Head of caudate nucleus (tissue), 42 donors: ENCODE measurements at places on chromosomes 1 and 21.

DNA sequence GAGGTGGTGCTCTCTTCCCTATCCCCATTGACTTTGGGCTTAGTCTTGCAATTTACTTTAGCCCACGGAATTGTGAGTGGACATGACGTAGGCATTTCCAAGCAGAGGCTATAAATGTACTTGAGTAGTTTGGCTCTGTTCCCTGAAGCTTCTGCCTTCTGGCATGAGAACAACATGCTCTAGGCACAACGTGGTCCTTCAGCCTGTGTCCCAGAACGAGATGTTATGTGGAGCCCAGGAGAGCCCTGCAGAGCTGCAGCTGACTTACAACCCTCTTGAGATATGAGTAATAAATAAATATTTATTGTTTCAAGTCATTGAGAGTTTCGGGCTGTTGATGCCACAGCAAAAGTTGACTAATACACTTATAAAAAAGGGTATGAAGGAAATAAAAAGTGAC lies 105.2 kb upstream of the HMGB4 start:
- no peak for DNase-seq

DNA sequence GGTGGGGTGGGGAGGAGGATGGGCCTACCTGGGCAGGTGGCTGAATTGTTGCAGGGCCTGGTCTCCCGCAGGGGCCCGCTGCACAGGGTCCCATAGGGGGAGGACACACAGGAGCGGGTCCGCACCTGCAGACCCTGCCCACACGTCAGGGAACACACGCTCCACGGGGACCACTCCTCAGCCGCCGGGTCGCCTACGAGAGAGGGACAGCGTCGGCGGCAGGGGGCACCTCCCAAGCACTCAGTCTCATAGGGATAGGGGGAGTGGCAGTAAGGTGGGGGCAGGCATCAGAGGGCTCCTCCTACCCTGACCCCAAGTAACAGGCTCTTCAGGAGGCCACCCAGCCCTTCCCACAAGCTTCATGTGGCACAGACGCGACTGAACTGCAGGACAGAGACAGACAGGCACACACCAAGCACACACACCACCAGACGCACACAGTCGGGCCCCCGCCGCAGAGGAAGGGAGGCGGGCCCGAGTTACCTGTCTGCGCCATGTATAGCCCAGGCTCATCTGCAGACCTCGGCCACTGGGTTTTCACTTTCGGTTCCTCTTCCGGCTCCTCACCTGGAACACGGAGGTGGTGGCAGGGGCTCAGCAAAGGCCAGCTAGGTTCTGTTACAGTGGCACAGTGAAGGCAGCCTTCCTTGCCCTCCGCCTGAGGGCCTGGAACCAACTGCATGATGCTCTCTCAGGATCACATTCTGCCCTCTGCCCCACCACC lies 19.8 kb downstream of the ADGRB2 start:
- DNase-seq = no peak

- DNase-seq = peak; percentile 47
Observed at GRCh38 chr1:209879539-209879938, 51.8 kb downstream of the UTP25 start.

- DNase-seq = no peak
Observed at GRCh38 chr1:245938046-245938435, 569.0 kb downstream of the SMYD3 start.

DNA sequence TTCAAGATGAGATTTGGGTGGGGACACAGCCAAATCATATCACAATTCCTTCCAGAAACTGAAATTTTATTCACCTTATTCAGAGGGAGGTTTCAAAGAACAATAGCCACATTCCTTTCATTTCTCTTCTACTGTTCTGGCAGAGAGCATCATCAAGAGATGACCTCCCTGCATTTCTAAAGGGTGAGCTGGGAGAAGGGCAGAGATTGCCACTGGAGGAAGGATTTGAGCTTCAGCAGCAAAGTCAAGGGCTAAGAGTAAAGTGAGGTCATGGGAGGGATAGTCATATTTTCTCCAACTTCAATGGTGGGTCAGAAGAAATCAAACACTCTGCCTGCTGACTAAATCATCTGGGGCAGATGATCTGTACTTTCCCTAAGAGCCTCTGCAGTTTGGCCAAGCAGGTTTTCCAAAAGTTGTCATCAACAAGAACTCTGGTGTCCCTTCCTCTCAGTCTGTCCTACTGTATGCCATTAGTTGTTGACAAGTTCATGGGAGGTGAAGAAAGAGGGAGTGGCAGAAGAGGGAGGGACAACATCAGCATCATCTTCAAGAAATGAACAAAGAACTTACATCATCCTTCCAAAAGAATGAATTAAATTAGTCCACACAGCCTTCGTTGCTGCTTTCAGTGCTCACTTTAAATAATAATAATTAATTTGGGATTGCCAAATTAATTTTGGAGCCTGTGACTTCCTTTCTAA lies 298.3 kb downstream of the ASTN1 start:
- DNase-seq = no peak
